ENCODE measurements at places on chromosomes 1 and 21.

DNA sequence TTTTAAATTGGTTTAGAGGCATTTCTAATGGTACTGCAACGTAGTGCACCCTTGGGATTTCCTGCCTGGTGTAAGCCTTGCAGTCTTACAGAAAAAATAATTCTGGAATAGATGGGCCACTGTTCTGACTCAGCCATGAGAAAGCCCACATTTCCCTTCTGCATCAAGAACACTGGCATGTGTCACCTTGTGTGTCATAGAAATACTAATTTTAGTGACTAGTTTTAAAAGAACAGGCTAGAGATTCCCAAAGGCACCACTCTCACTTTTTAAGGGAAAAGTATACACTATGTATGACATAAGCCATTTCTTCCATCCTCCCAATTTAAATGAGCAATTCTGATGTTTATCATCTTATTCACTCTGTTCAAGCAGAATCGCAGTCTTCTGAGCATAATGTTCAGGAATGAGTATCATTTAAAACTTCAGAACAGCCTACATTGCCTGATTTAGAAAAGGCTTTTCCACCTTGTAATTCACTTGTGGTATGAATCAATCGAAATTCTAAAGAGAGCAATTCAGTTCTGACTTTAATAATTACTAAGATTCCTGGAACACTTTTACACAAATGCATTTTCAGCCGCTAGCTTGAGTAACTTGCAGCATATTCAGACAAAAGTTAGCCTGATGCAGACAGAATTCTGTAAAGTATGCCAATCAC, 18.8 kb downstream of the RGS13 start:
- no peak for DNase-seq

DNA sequence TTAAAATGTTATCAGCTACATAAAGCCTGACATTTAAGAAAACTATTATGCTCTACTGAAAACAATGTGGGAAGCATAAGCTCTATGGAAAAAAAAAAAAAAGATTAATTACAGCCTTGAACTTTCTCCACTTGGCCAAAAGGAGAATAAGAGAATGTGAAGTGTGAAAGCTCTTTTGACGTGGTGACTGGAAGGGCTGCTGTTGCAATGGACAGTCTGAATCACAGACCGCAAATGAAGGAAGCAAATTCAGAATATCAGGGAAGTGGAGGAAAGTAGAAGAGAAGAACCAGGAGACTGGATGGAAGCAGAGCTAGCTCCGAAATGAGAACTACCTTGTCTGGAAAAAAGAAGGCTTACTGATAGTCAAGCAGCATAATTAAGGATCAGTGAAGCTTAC, 106.8 kb downstream of the AK5 start:
- no peak for DNase-seq

DNA sequence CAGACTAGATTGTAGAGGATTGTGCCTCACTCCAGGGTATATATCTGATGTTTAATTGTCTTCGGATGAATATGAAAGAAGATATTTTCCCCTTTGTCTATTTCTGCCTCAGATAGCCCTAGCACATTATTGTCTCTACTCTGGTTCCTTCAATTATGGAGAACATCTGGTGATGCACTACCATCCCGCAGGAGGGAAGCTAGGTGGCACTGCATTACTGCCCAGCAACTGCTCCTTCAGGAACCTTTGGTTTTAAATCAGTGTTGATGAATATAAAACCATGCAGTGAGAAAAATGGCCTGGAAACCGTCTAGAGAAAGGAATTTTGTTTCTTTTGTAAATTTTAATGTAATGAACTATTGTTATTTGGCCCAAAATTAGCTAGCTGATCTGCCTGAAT, 68.5 kb downstream of the GPR88 start:
- DNase-seq = peak; percentile 57

GRCh38 chr1:104884939-104885338, 1135.2 kb downstream of the AMY1C start:
- no peak for DNase-seq

- no peak for DNase-seq
Observed at GRCh38 chr21:37527103-37527502, 160.5 kb downstream of the DYRK1A start.

All from AG09309 (cell line).